ENCODE measurements at places on chromosomes 6 and 20. TPM values are rescaled to one million over a fixed set of nuclear protein-coding genes. Genes with fewer than 3 reads are reported as not detected.

Gene C4B
- 8.5 TPM for total RNA-seq

Gene EPB41L1
- total RNA-seq = 0.81 TPM

Gene THBS2
- total RNA-seq = not detected

Gene TNFRSF6B
- total RNA-seq = not detected

Gene CEP250
- 50.2 TPM for total RNA-seq

Gene COL9A1
- not detected for total RNA-seq

Gene TRIM31
- not detected for total RNA-seq

DNA sequence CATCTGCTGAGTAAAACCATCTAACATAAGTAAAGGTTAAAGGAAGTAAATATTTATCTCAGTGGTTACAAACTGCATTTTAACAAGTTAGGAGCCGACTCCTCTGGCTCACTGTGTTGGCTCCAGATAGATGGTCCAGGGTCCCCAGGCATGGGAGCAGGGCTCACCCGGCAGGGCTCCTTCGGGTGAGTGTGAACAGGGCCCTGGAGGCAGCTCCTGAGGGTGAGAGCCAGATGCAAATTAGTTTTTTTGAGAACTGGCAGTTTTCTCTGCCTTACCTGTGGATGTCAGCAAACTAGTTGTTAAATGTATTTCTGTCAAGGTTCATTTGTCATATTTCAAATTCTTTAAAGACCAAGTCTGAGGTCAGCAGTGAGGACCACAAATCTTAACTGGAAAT lies 21.5 kb downstream of the TPBG start:
- H3K36me3 ChIP-seq = no peaks in the 10 kb centered on the region
- no peaks in the 10 kb centered on the region for H3K4me1 ChIP-seq
- H3K4me3 ChIP-seq = no peak overlapping the region

GRCh38 chr6:35587167-35587566 lies 74.5 kb upstream of the TULP1 start:
- no peaks in the 10 kb centered on the region for H3K27me3 ChIP-seq
- H3K4me3 ChIP-seq = no peak overlapping the region
- DNase-seq = no peak

- no peak overlapping the region for H3K27ac ChIP-seq
- H3K36me3 ChIP-seq = no peaks in the 10 kb centered on the region
- peaks cover 38% of the 10 kb centered on the region for H3K4me1 ChIP-seq
- peak; percentile 11 for DNase-seq
- H3K4me3 ChIP-seq = no peak overlapping the region
Observed at GRCh38 chr6:167091026-167091804, 31.7 kb upstream of the CCR6 start.

- H3K36me3 ChIP-seq = no peaks in the 10 kb centered on the region
- H3K4me1 ChIP-seq = peaks cover 3% of the 10 kb centered on the region
- no peak overlapping the region for H3K27ac ChIP-seq
Observed at GRCh38 chr6:137095093-137095492, 50.3 kb upstream of the IL20RA start.

- H3K4me3 ChIP-seq = no peak overlapping the region
- H3K36me3 ChIP-seq = no peaks in the 10 kb centered on the region
- no peak for DNase-seq
- H3K27ac ChIP-seq = no peak overlapping the region
- no peaks in the 10 kb centered on the region for H3K27me3 ChIP-seq
Observed at GRCh38 chr20:21712443-21713059, 7.1 kb downstream of the PAX1 start.

GRCh38 chr6:158643836-158644230 lies 710 bp downstream of the DYNLT1 start:
- no peaks in the 10 kb centered on the region for H3K27me3 ChIP-seq
- peak overlapping the region; percentile 81 for H3K4me3 ChIP-seq
- H3K36me3 ChIP-seq = peaks cover 14% of the 10 kb centered on the region
- H3K4me1 ChIP-seq = peaks cover 35% of the 10 kb centered on the region
- DNase-seq = no peak
- peak overlapping the region; percentile 97 for H3K27ac ChIP-seq

DNA sequence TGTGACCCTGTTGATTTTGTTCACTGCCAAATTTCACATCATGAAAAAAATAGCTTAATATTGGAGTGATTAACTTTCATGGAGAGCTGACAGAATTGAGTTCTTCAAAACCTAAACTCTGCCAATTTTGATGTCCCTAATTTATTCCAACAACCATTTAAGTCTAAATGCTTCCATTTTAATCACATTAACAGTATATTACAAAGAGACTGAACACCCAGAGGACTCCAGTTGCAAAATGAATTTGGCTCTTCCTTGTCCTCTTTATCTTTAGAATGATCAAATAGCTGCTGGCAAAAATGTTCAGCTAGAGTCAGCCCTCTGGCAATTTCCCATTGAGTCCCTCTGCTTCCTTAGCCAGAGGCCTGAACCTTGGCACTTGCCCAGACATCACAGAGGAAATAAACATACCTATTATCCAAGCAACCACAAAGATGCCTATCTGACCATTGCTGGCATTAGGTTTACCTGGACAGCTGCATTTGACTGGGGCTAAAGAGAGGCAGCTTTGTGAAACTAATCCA lies 299.0 kb upstream of the STXBP5 start:
- no peak for DNase-seq
- H3K36me3 ChIP-seq = no peaks in the 10 kb centered on the region
- no peak overlapping the region for H3K4me3 ChIP-seq
- H3K27me3 ChIP-seq = peaks cover 5% of the 10 kb centered on the region
- no peak overlapping the region for H3K27ac ChIP-seq

GRCh38 chr6:53159558-53159957 lies 10.9 kb upstream of the GCM1 start:
- H3K27me3 ChIP-seq = no peaks in the 10 kb centered on the region
- no peak overlapping the region for H3K4me3 ChIP-seq
- no peak for DNase-seq
- H3K4me1 ChIP-seq = no peaks in the 10 kb centered on the region
- no peaks in the 10 kb centered on the region for H3K36me3 ChIP-seq

DNA sequence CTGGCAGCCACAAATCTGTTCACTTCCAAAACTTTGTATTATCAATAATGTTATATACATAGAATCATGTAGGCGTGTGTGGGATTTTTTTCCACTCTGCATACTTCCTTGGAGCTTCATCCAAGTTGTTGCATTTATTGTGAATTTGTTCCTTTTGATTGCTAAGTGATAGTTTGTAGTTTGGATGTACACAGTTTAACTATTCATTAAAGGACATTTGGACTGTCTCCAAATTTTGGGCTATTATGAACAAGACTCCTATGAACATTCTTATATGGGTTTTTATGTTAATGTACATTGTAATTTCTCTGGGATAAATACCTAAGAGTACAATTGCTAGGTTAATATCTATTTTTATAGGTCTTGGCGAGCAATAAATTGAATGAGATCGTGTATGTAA lies 36.2 kb upstream of the GCNT2 start:
- H3K27me3 ChIP-seq = no peaks in the 10 kb centered on the region
- H3K4me1 ChIP-seq = no peaks in the 10 kb centered on the region
- H3K36me3 ChIP-seq = no peaks in the 10 kb centered on the region
- no peak overlapping the region for H3K27ac ChIP-seq
- H3K4me3 ChIP-seq = no peak overlapping the region
- DNase-seq = no peak

GRCh38 chr20:44413575-44414345 lies 58.3 kb downstream of the HNF4A start:
- H3K36me3 ChIP-seq = no peaks in the 10 kb centered on the region
- no peaks in the 10 kb centered on the region for H3K27me3 ChIP-seq
- H3K27ac ChIP-seq = no peak overlapping the region
- H3K4me1 ChIP-seq = no peaks in the 10 kb centered on the region
- no peak for DNase-seq

GRCh38 chr6:37741757-37742400 lies 44.2 kb upstream of the MDGA1 start:
- no peaks in the 10 kb centered on the region for H3K4me1 ChIP-seq
- H3K27ac ChIP-seq = no peak overlapping the region
- no peak for DNase-seq
- H3K27me3 ChIP-seq = no peaks in the 10 kb centered on the region
- no peaks in the 10 kb centered on the region for H3K36me3 ChIP-seq

DNA sequence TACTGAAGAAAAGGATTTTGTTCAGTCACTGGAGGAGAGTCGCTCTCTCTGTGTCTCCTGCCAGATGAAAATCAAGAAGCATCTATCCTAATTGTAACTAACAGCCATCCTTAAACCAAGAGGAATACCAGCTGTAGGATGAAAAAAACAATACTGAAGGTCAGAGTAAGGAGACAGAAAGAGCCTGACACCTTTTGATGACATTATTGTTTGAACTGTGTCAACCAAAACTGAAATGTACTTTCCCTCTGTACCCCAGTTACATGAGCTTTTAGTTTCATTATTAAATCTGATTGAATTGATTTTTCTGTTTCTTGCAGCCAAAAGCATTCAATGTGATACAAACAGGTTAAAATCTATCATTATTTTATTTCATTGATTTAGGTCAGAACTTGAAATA lies 17.2 kb upstream of the BTBD9 start:
- no peak overlapping the region for H3K4me3 ChIP-seq
- no peak overlapping the region for H3K27ac ChIP-seq
- DNase-seq = no peak
- no peaks in the 10 kb centered on the region for H3K4me1 ChIP-seq
- no peaks in the 10 kb centered on the region for H3K36me3 ChIP-seq

DNA sequence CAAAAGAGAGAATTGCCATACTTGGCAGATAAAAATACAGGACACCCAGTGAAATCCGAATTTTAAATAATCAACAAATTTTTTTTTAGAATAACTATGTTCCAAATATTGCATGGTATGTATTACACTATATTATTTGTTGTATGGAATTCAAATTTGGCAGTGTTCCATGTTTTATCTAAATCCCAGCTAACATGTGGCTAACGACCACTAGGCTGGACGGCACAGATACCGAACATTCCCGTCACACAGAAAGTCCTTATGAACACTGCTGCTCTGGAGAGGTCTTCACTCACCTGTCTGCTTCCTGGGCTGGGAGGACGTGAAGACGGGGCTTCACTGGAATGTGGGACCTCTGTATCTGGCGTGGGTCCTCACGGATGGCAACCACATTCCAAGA lies 32.8 kb downstream of the SNX5 start:
- peaks cover 9% of the 10 kb centered on the region for H3K4me1 ChIP-seq
- H3K36me3 ChIP-seq = no peaks in the 10 kb centered on the region
- DNase-seq = no peak
- no peak overlapping the region for H3K4me3 ChIP-seq

GRCh38 chr20:52749938-52750337 lies 222.2 kb upstream of the TSHZ2 start:
- H3K4me1 ChIP-seq = no peaks in the 10 kb centered on the region
- H3K4me3 ChIP-seq = no peak overlapping the region
- H3K27me3 ChIP-seq = no peaks in the 10 kb centered on the region

GRCh38 chr6:116631379-116631990 lies 15.2 kb downstream of the RSPH4A start:
- H3K4me1 ChIP-seq = no peaks in the 10 kb centered on the region
- H3K4me3 ChIP-seq = no peak overlapping the region
- H3K27me3 ChIP-seq = no peaks in the 10 kb centered on the region
- H3K36me3 ChIP-seq = no peaks in the 10 kb centered on the region
- DNase-seq = no peak
- no peak overlapping the region for H3K27ac ChIP-seq

DNA sequence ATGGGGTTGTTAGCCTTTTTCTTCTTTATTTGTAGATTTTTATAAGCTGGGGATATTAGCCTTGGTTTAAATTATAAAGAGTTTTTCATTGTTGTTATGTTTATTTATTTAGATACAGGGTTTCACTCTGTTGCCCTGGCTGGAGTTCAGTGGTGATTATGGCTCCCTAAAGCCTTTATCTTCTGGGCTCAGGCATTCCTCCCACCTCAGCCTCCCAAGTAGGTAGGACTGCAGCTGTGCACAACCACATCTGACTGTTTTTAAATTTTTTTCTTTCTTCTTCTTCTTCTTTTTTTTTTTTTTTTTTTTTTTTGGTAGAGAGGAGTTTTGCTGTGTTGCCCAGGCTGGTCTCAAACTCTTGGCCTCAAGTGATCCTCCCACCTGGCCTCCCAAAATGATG lies 80.9 kb downstream of the UBE3D start:
- H3K36me3 ChIP-seq = no peaks in the 10 kb centered on the region
- no peaks in the 10 kb centered on the region for H3K27me3 ChIP-seq
- no peak overlapping the region for H3K27ac ChIP-seq
- H3K4me1 ChIP-seq = no peaks in the 10 kb centered on the region
- no peak overlapping the region for H3K4me3 ChIP-seq
- DNase-seq = no peak

GRCh38 chr20:11080010-11080409 lies 406.2 kb upstream of the JAG1 start:
- no peaks in the 10 kb centered on the region for H3K4me1 ChIP-seq
- no peak for DNase-seq
- H3K27ac ChIP-seq = no peak overlapping the region
- H3K36me3 ChIP-seq = no peaks in the 10 kb centered on the region
- H3K4me3 ChIP-seq = no peak overlapping the region
- no peaks in the 10 kb centered on the region for H3K27me3 ChIP-seq

DNA sequence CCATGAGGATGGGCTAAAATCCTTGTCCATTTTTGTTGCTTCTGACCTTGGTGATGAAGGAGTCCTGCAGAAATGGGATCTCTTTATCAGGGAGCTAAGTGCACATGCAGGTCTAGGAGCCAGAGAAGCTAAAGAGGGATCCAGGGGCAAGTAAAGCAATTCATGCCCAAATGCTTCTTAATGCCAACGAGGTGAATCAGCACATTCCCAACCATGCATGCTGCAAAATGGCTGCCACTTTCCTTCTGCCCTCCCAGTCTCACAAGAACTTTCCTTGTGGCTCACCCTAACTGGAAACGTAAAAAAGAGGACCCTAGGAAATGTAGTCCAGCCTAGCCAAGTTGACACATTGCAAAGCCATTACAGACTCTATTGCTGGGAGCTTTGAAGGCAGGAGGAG lies 298.4 kb downstream of the MAFB start:
- no peaks in the 10 kb centered on the region for H3K36me3 ChIP-seq
- DNase-seq = no peak
- H3K4me3 ChIP-seq = no peak overlapping the region
- no peaks in the 10 kb centered on the region for H3K27me3 ChIP-seq

All from naive thymus-derived CD4-positive, alpha-beta T cell (primary cell).